Stimulated activated CD4-positive, alpha-beta T cell treated with anti-CD3 and anti-CD28 coated beads, Interleukin-15, amount 100 ng/mL, for 1 hour (primary cell): ENCODE measurements at places on chromosomes 2 and 18.

DNA sequence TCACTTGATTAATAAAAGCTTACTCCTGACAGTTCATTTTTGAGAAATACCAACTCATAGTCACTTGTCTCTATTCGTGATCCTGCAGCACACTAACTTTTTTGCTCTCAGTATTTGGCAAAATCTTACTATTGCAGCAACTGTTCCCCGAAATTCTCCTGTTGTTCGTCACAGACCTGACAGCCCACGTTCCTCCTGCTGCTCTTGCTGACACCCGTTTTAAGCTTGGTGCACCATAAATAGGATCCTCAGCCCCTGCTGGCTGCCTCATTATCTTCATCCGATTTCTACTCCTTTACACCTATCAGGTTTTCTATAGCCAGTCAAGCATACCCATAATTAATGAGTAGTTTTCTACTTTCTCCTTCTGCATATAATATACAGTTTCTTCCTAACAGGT, 368.8 kb downstream of the PLCL1 start:
- DNase-seq, result no peak

- peak; percentile 29 for DNase-seq
These were observed 708 bp upstream of the RPIA start for GRCh38 chr2:88690591-88691338.

DNA sequence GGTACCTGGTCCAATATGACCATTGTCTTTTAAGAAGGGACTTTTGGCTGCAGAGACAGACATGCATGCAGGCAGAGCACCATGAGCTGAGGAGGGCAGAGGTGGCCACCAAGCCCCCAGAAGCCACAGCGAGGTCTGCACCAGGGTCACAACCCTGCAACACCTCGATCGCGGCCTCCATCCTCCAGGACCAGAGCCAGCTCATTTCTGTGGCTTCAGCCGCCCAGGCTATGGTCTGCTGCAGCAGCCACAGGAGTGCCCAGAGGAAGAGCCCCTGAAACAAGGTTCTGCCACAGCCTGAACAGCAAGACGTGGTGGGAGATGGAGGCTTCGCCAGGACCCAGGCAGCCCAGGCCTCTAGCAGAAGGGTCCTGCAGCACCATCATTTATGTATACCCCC, 53.9 kb downstream of the ANKMY1 start:
- no peak for DNase-seq

DNA sequence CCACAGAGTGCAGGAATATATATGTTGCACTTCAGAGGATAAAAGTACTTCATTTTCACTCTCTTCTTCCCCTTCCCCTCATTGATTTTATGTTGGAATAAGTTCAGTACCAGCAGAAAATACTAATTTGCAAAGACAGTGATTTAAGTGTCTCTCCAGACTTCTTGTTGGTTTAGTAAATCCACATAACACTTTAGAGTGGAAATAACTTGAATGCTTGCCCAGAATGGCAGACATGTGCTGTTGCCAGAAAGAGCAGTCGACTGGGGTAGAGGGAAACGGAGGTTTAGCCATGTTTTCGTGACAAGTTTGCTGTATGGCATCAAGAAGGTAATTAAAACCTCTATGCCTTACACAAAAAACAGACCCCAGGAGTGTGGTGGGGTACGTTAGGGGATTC, 246.0 kb upstream of the CXCR4 start:
- no peak for DNase-seq

DNA sequence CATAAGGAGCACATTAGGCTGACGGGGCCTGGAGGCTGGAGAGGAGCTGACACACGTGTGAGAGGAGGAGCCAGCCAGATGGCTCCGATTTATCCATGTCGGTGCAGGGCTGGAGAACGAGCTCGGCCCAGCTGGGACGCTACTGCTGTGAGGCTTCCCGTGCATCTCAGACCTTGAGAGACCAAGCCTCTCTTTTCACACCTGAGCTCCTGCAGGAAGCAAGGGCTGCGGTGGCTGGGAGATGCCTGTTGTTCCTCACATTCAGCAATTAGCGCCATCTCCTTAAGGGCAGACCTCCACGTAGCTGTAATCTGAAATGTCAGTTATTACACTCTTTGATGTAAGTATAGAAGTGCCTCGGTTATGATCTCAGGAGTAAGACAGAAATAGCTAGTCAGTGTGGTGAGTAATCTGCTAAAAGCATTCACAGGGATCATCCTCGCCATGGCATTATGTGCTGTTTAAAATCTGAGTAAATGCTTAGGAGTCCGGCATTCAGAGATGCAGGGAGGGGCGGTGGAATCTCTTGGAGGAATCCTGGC, 107.9 kb downstream of the PRKCE start:
- no peak for DNase-seq

- peak; percentile 32 for DNase-seq
These were observed 30.6 kb upstream of the TMBIM1 start for GRCh38 chr2:218322768-218323525.

GRCh38 chr2:115549611-115550130, 1107.2 kb downstream of the DPP10 start:
- no peak for DNase-seq

DNA sequence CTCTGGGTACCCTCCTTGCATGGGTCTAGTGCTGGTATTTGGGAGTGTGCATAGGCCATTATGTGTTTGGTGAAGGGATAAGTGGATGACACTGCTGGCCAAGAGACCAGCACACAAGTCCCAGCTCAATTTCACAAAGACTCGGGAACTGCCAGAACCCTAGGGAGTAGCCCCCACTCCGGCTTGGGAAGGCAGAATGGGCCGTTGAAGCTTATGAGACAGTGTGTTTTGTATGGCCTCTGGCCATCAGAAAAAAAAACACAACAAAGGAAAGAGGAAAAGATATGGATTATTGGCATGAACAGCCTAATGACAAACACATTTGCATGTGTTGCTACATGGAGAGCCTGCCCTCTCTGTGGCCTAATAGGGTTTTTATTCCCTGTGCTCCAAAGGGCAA, 144.2 kb downstream of the TTC32 start:
- no peak for DNase-seq

GRCh38 chr2:30217644-30218337, 13.5 kb upstream of the LBH start:
- DNase-seq, result no peak

GRCh38 chr2:42974721-42975717, 182.6 kb upstream of the HAAO start:
- DNase-seq, result peak; percentile 15
